ENCODE measurements at places on chromosomes 5 and 9. TPM values are rescaled to one million over a fixed set of nuclear protein-coding genes. Genes with fewer than 3 reads are reported as not detected.

GFRA3 gene
- total RNA-seq = 0.14 TPM

CCDC69 gene
- 2.0 TPM for total RNA-seq

LHX6 gene
- 3.1 TPM for total RNA-seq

PCDHB14 gene
- total RNA-seq = 0.06 TPM

BARHL1 gene
- total RNA-seq = 0.03 TPM

OR1B1 gene
- not detected for total RNA-seq

PITX1 gene
- 30.9 TPM for total RNA-seq

ZNF483 gene
- 0.48 TPM for total RNA-seq

STKLD1 gene
- total RNA-seq = 0.64 TPM

PCDHA6 gene
- total RNA-seq = 0.07 TPM

FOXD4L4 gene
- 0.13 TPM for total RNA-seq

DNM1 gene
- total RNA-seq = 78.9 TPM

FGFR4 gene
- total RNA-seq = 24.2 TPM

PLPP7 gene
- total RNA-seq = not detected

UBE2QL1 gene
- total RNA-seq = 4.6 TPM

GRIN3A gene
- not detected for total RNA-seq

MEGF9 gene
- 18.9 TPM for total RNA-seq

HAVCR2 gene
- 0.23 TPM for total RNA-seq

PWWP2A gene
- total RNA-seq = 10.5 TPM

IFNB1 gene
- not detected for total RNA-seq

ROPN1L gene
- total RNA-seq = 2.3 TPM

IL5 gene
- not detected for total RNA-seq

SPINK7 gene
- total RNA-seq = not detected

LHX3 gene
- total RNA-seq = 0.08 TPM

DEPDC1B gene
- 15.4 TPM for total RNA-seq

PRXL2C gene
- 17.5 TPM for total RNA-seq

SPATA31E1 gene
- total RNA-seq = 0.01 TPM

IRGM gene
- 0.06 TPM for total RNA-seq

AQP3 gene
- 28.3 TPM for total RNA-seq

ACSL6 gene
- 0.10 TPM for total RNA-seq

OBP2B gene
- not detected for total RNA-seq

RHOBTB3 gene
- 8.1 TPM for total RNA-seq

SOHLH1 gene
- total RNA-seq = 0.05 TPM

NOXA1 gene
- total RNA-seq = 1.6 TPM

HTR4 gene
- total RNA-seq = not detected

TMEM232 gene
- 0.10 TPM for total RNA-seq

GLE1 gene
- total RNA-seq = 28.3 TPM

CEP120 gene
- total RNA-seq = 9.2 TPM

STPG3 gene
- total RNA-seq = not detected

SPATA6L gene
- total RNA-seq = 1.6 TPM

PCDHGC5 gene
- total RNA-seq = not detected

RUSC2 gene
- total RNA-seq = 30.2 TPM

TRIP13 gene
- total RNA-seq = 65.8 TPM

TGFBI gene
- total RNA-seq = 1,737 TPM

DAPK1 gene
- total RNA-seq = 23.8 TPM

COL5A1 gene
- 46.9 TPM for total RNA-seq

DMRT3 gene
- not detected for total RNA-seq

POMT1 gene
- 16.2 TPM for total RNA-seq

RASEF gene
- total RNA-seq = 6.7 TPM

MPDZ gene
- 9.9 TPM for total RNA-seq

TYRP1 gene
- 0.17 TPM for total RNA-seq
